ENCODE measurements at places on chromosomes 16 and 17.

DNA sequence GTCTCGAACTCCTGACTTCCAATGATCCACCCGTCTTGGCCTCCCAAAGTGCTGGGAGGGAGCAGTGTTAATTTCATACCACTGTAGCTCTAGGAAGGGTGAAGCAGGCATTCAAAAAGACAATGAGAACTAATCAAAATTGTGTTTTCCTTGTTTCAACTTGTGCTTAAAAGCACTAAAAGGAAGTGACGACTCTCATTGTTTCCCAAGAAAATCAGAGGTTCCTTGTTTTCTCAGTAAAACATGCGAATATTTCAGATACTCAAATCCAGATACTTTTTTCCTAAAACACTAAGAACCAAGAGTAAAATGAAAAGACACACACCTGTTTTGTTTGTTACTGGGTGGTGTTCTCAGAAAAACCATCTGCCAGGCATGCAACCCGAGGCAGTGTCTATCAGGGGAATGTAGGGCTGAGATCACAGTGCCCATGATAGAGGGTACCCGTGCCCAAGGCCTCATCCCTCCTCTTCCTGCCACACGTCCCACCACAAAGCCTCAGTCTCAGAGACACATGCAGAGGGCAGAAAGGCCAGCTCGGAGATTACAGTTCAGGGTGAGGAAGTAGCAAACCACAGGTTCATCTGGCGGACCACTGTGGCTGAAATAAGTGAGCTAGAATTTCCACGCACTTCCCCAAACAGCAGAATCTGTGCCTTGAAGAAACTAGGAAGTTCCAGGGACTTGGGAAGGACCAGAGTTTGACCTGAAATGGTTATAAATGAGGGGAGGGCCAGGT, 33.7 kb downstream of the GINS3 start:
- DNase-seq: no peak

GRCh38 chr17:58156839-58157803, 8.9 kb downstream of the OR4D1 start:
- DNase-seq: peak; percentile 8

GRCh38 chr17:19329839-19330238, 32.7 kb downstream of the B9D1 start:
- DNase-seq: no peak

DNA sequence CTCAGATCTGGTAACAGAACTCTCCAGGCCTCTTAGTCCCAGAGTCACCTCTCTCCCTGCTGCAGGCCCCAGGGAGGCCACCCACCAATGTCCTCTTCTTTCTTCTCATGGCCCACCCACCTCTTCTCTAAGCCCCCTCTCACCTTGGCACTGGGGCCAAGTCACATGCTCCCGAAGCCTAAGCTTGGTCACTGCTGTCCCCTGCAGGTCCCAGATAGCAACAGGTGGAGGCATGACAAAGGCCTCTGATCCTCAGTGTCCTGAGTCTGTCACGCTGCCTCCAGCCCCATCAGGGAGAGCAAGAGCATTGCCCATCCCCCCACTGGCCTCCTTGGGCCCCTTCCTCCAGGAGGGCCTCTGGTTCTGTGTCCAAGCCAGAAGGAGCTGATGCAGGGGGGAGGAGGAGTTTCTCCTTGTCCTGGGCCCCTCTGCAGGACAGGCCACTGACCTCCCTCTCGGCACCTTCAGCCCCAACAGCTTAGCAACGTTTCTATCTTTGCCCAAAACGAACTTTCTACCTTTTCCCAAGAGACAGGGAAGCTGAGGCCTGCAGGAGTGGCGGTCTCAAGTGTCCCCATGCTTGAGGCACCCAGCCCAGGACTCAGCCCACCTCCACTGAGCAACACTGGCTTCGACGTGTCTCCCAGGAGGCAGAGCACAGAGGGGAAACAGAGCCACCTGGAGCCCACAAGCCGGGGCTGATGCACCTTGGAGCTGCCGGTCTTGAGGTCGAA, 8.6 kb downstream of the P2RX1 start:
- DNase-seq: no peak

DNA sequence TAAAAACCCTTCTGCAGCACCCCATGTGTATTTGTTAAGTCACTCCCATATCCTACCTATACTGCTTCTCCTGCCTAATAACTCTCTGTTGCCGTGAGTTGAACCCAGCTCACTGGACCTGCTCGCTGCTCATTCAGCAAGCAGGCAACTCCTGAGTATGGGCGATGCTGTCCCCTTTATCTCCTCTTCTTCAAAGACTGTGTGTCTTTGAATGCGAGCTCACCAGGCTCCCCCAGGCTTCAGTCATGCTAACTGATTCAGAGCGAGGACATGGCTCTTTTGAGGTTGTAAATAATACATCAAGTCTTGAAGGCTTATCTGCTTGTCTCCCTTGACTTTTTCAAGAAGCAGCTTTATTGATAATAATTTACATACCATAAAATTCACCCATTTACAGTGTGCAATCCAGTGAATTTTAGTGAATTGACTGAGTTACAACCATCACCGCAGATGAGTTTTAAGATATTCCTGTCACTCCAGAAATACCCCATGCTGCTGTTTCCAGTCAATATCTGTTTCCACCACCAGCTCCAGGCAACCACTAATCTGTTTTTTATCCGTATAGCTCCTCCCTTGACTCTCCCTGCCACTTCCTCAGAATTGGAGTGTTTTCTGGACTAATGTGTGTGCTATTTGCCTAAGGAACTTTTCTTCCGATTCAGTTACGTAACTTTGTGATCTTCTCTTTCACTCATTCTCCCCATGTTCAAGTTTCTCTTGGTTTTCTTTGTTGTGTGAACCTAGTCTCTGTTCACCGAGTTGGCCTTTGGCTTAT, 132.2 kb downstream of the SPECC1 start:
- DNase-seq: no peak

GRCh38 chr16:66189951-66190350, 176.5 kb upstream of the CDH5 start:
- peak; percentile 91 for DNase-seq

DNA sequence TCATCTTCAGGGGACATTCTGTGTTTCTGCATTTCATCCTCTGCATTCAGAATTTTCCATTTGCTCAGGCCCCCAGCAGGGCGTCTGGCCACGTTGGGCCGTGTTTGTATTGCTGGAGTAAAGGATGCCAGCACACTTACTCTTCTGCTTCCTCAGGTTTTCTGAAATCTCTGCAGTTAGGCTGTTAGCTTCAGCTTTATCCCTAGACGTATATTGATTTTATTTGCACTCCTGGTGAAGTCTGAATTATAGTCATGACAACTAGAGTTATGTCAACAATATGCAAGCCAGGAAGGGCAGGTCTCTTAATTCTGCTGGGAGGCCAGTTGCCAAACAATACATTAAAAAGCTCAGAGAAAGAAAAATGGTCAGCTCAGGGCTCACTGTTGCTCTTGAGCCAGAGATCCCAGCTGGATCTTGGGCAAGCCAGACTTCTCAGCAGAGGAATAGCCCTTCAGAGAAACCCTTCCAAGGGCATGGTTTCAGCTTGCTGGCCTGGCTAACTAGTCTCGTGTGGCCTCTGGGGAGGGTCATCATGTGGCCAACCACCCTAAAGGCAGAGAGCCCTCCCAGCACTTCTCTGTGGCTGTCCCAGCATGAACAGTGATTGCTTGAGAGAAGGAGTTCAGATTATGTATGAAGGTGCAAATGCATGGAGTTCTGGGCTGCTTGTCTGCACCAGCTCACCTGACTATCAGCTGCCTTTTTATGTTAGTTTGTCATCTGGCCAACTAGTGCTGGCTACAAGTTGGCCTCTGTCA, 110.2 kb upstream of the CACNG5 start:
- DNase-seq: peak; percentile 34

Data from iris pigment epithelial cell (primary cell).